ENCODE measurements at places on chromosomes 2 and 18. TPM values are rescaled to one million over a fixed set of nuclear protein-coding genes. Genes with fewer than 3 reads are reported as not detected.

GRCh38 chr2:231568785-231569435 lies 23.8 kb upstream of the TEX44 start:
- H3K27me3 ChIP-seq, result no peaks in the 10 kb centered on the region
- DNase-seq, result no peak
- H3K27ac ChIP-seq, result no peak overlapping the region
- no peaks in the 10 kb centered on the region for H3K36me3 ChIP-seq
- no peak overlapping the region for H3K4me3 ChIP-seq

DNA sequence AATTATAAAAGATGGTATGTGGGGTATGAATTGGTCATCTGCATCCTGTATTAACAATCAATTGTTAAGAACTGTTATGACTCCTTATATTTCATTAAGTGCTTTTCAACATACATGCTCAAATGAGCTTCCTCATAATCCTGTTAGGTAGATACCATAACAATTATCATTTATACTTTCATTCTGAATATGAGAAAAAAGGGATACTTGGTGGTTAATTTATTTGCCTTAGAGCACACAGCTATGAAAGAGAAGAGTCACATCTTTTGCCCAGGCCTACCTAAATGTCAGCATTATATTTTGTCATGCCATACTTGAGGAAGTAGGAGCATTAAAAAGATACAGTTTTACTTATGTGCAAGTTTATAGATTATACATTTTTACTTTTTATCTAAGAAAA lies 169.6 kb downstream of the TCF4 start:
- DNase-seq, result no peak
- H3K27me3 ChIP-seq, result no peaks in the 10 kb centered on the region
- no peak overlapping the region for H3K27ac ChIP-seq
- H3K36me3 ChIP-seq, result no peaks in the 10 kb centered on the region
- peaks cover 78% of the 10 kb centered on the region for H3K4me1 ChIP-seq
- no peak overlapping the region for H3K4me3 ChIP-seq

CHPF gene
- 15.8 TPM for total RNA-seq

PROKR1 gene
- total RNA-seq, result 15.7 TPM

CRYBA2 gene
- total RNA-seq, result 1.3 TPM

ALPG gene
- not detected for total RNA-seq

DNA sequence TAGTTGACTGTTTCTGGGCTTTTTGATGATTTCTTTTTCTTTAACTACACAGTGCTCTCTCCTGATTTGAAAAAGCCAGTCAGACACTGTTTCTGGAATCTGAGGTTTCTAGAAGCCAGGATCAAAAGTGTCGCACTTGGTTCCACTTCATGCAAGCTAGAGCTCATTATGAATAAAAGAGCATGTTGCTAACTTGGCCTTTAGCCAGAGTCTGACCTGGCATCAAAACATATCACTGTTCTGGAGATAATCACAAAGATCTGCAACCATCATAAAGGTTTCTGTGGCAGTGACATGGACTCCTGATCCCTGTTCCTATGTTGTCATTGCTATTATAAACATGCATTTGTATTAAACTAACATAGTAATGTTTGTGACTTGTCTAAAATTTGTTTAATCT lies 76.1 kb upstream of the MAPRE2 start:
- no peak overlapping the region for H3K4me3 ChIP-seq
- no peak overlapping the region for H3K27ac ChIP-seq
- no peaks in the 10 kb centered on the region for H3K27me3 ChIP-seq
- H3K36me3 ChIP-seq, result no peaks in the 10 kb centered on the region
- no peaks in the 10 kb centered on the region for H3K4me1 ChIP-seq
- no peak for DNase-seq

Data from A673 (cell line).